HCEC 1CT (cell line): ENCODE measurements at places on chromosomes 1 and 21.

- DNase-seq: no peak
Measured at GRCh38 chr1:178613271-178613945, 100.5 kb downstream of the TEX35 start.

DNA sequence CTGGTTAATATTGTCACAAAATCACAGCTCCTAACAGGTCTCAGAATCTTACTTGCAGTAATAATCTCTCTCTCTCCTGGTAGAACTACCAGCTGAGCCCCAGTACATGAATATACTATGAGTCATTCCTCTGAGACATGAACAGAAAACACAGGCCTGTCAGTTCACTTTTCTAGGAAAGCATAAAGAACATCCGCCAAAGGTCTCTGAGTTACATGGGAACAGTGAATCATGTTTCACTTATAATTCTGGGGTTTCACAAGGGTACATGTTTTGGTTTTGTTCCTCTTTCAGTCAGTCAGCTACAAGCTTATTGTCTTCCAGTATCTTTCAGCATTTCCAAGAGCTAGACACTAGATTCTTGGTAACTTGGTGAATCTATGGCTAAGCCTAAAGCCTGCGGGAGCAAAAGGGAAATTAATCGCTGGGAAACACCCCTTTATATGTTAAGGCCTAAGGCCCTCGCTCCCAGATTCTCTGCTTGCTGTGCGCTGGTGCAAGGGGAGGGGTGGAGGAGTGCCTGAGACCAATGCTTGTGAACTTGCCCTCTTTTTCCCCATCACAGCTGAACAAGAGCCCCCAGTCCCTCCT, 31.7 kb downstream of the IFNGR2 start:
- peak; percentile 96 for DNase-seq

DNA sequence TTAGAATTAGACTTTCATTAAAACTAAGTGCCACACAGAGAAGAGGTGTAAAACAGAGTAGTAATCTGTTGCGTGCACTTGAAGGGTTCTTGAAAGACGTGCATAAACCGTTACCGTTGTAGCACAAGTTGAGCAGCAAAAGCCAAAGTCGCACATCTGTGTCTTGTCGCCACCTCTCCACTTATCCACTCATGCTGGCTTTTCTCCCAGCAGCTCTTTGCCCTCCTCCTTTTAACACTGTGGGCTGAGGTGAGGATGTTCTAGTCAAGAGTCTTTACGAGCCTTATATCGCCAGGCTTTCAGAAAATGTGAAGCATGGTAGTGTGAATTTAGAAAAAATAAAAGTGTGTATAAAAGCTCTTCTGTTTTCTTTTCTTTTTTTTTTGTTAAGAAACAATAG, 48.0 kb downstream of the NR5A2 start:
- peak; percentile 8 for DNase-seq

GRCh38 chr1:182955596-182956588, 2.9 kb upstream of the SHCBP1L start:
- DNase-seq: peak; percentile 97

- no peak for DNase-seq
Measured at GRCh38 chr1:224493269-224493668, 58.7 kb upstream of the WDR26 start.

- no peak for DNase-seq
Measured at GRCh38 chr1:28195780-28196179, 19.3 kb upstream of the PTAFR start.

- no peak for DNase-seq
Measured at GRCh38 chr21:42554251-42554961, 40.8 kb downstream of the SLC37A1 start.

GRCh38 chr21:25094695-25095094, 512.6 kb downstream of the MRPL39 start:
- no peak for DNase-seq
